Mesothelial cell of epicardium (in vitro differentiated cells): ENCODE measurements at places on chromosomes 3 and 15. TPM values are rescaled to one million over a fixed set of nuclear protein-coding genes. Genes with fewer than 3 reads are reported as not detected.

DNA sequence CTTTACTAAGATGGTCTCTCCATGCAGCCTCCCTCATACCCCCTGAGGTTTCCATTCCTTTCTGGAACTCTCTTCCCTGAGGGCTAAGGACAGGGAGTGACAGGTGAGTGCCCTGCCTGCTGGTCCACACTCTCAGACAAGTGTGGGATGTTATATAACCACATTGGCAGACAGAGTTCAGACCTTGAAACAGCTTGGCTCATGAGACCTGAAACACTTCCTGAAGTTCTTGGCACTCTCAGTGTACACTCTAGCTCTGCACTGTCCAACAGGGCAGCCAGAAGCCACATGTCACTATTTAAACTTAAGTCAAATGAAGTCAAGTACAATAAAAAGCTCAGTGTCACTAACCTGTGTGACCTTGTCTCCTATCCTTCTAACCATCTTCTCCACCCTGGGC lies 188.5 kb downstream of the ZNF621 start:
- no peak for DNase-seq

GRCh38 chr3:139715743-139716360 lies 38.1 kb upstream of the NMNAT3 start:
- DNase-seq, result no peak

DNA sequence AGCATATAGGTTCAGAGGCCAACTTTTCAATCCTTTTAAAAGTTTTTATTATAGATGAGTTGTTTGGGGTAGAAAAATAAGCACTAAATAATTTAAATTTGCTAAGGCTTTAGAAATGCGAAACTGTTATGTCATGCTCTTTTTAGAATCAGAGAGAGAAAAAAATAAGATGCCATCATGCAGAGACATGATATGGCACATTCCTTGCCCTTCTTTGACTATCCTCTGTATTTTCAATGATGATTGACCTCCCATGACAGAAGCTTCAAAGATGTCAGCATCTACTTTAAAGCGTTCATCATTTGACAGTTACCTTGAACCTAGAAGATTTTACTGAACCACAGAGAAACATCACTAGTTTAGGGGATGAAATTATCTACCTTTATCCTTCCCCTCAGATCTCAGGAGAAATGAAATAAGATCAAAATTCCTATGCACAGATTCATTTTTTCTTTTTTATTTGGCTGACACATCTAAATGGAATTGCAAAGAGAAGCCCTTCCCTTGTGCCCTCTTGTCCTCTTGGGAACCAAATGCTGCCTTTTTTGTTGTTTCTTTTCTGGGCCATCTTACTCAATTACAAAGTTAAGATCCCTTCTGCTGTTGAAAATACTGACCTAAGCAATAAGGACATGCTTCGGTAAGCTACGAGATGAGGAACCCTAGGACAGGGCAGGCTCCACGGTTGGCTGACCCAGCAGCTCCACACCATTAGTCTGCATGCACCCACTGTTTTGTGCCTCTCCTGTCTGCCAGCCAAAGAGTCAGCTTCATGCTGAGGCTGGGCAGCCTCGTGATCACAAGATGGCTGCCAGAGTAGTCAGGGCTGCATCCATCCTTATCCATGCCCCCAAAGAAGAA lies 289.7 kb upstream of the TPM1 start:
- DNase-seq, result no peak

DNA sequence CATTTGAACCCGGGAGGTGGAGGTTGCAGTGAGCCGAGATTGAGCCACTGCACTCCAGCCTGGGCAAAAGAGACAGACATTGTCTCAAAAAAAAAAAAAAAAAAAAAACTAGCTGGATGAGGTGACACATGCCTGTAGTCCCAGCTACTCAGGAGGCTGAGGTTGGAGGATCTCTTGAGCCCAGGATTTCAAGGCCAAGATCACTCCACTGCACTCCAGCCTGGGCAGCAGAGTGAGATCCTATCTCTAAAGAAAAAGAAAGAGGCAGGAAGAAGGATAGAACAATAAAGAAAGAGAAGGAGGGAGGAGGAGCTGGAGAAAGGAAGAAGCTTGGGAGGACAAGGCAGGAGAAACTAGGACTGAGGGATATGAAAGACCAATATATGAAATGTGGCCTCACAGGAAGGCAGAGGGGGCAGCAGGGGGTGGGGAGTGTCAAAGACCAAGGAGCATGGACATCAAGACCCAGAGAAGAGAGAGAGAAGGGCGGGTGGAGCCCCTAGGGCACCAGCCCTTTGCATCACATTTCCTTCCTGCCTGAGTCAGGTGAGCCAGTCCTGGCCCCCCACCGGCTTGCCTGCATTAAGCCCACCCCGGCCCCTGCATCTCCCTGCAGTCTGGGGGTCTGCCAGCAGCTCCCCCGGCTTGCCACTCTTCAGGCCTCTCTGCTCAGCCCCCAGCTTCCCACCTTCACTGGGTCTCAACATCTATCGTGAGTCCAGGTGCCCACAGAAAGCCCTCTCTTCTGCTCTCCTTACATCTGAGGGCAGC lies 11.5 kb downstream of the IGDCC3 start:
- DNase-seq, result no peak

The GMNC gene
- total RNA-seq, result 0.38 to 0.60 TPM (median 0.51 TPM) in 3 replicates

The FGD5 gene
- 3.2 to 3.5 TPM (median 3.4 TPM) in 3 replicates for total RNA-seq

The KLHL25 gene
- 7.1 to 8.1 TPM (median 8.0 TPM) in 3 replicates for total RNA-seq
